ENCODE measurements at places on chromosomes 3 and 15.

GRCh38 chr3:150020527-150020926, 49.8 kb upstream of the PFN2 start:
- no peak for DNase-seq

DNA sequence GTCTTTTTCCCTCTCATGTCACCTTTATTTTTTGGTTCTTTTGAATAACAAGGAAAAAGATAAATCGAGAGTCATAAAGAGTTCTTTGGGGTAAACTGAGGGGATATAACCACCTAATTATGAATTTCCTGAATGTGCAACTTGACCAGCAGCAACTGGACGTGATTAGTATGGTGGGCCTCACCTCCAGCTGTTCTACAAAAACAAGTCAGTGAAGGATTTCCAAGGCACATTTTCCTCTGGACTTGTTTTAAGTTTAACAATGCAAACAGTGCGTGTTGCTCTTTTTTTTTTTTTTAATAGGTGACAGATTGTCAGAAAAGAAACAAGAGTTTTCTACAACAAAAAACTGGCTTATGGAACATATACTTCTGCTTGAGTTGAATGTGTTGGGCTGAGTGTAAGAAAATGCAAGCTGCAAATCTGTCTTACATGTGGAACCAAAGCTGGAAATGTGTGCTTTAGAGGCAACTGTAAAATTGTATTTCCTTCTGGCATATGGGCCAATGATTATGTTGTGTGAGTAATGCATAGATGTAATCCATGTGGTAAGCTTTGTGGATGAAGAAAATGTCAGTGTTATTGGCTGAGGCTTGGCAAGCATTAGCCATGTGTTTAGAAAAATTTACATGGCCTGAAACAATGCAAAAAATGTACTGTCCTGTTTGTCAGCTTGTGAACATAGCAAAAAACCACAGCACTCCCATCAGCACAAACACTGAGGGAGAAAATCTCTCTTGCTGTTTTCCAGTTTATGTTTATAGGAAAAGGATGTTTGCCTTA, 44.5 kb upstream of the FNDC3B start:
- no peak for DNase-seq

- DNase-seq, result no peak
These were observed 86.6 kb downstream of the MSL2 start for GRCh38 chr3:136109499-136109898.

GRCh38 chr3:172038798-172039435, 461 bp upstream of the FNDC3B start:
- no peak for DNase-seq

DNA sequence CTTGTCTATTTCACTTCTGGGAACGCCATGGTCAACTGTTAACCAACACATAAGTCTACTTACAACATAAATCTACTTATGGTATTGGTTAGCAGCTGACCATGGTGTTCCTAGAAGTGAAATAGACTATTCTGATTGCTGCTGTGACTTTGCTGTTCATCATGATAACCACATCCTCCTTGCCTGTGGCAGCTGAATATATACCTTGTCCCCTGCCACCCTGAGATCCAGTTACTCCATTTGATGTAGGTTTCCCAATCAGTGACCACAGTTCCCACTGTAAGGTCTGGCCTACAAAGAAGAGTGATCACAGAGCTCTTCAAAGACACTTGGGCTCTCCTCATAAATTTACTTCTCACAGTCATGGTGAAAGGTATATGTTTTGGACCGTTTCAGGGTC, 66.8 kb upstream of the ALDH1A3 start:
- DNase-seq, result no peak

DNA sequence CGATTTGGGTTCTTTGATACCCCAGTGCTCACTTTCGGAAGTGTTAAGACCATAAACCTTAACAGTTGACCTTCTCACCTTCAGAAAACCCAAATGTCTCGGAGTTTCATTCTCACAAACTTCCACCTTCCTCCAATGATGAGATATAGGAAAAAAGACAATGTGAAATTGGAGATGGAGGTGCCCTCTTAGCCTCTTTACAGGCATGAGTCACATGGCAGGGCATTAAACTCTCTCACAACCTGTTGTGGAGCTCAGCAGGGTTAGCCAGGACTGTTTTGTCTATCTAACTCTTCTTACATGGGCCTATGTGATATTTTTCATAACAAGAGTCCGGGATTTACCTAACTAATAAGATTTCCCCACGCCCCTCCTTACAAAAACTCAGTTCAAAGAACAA, 10.7 kb downstream of the AGTR1 start:
- no peak for DNase-seq

GRCh38 chr3:72728329-72728889, 119.8 kb downstream of the SHQ1 start:
- DNase-seq, result no peak

DNA sequence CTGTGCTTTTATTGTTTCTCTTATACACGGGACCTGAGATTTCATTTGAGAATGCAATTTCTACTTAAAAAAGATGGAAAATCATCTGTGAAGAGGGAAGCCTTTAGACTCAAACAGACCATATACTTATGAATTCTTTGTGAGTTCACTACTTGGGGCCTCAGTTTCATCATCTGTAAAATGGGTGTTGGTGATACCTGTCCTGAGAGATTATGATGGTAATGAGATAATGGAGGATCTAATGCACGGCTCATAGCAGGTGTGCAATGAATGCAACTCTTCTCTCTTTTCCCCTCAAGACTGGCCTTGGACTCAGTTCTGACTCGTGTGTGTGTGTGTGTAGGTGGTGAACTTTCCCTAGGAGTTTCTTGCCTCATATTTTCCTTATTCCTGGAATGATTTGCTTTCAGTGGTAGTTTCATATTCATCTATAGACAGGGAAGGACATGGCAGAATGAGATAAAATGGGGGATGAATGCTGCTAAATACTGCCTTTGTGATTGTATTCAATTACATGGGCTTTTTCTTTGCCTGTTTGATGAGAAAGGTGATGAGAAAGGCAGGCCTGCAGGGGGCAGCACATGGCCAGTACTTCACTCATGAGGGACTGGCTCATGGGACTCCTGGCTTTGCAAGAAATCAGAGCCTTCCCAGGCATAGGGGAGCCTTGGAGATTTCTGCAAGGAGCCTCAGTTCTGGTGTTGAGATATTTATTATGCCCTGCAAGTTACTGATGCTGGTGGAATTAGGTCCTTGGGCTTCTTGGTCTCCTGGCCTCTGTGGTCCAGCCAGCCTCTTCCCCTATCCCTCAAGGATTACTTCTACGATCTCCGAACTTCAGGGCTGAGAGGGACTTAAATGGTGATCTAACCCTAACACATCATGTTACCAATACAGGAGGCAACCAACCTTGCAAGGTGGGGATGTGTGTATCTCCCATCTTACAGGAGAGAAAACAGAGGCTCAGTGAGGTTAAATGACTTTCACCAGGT, 70.7 kb downstream of the RPLP1 start:
- peak; percentile 42 for DNase-seq

DNA sequence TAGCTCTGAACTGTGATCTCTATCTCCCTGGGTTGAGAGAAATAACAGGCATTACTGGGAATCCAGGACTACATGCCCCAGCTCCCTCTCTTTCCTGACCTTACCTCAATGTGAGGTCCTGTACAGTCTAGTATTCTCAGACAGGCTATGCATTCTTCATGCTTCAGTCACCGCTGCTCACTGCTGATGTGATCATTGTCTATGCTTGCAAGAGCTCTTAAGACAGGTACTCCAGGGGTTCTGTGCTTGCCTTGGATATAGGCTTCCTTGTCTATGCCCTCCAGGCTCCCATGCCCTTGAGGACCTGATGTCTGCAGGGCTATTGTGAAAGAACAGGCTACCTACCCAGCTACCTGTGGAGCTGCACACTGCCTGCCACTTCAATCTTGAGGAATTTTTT, 183.6 kb downstream of the MBNL1 start:
- no peak for DNase-seq

DNA sequence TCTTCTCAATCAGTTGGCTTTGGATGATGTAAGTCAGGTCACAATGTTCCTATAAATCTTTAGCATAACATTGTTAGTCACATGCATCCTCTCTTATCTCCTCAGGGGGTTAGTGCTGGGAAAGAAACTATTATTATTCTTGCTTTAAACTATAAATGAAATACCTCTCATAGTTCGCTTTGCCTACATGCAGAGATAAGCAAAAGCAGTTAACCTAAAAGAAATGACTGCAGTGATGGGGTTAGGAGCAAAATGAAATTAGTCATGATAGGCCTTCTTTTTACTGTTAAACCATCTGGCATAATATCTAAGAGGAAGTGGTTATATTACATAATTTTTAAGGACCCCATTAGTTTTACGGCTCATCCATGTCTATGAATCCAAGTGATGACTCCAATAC, 91.7 kb upstream of the IGSF10 start:
- no peak for DNase-seq

DNA sequence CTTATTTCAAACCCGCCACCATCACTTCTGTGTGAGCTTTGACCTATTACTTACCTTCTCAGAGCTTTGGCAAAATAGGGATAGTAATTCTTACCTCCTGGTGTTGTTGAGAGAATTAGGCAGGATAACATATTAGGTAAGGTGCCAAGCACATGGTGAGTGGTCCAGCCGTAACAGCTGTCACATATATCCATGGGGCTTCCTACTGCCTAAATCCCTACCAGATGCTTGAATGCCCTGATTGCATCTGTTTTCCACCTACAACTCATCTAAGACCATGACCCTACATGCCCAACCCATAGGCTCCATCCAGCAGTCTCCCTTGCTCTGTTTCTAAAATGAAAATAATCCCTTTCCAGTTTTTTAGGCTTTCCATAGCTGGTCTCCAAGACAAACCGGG, 162.3 kb upstream of the NR2E3 start:
- DNase-seq, result no peak

DNA sequence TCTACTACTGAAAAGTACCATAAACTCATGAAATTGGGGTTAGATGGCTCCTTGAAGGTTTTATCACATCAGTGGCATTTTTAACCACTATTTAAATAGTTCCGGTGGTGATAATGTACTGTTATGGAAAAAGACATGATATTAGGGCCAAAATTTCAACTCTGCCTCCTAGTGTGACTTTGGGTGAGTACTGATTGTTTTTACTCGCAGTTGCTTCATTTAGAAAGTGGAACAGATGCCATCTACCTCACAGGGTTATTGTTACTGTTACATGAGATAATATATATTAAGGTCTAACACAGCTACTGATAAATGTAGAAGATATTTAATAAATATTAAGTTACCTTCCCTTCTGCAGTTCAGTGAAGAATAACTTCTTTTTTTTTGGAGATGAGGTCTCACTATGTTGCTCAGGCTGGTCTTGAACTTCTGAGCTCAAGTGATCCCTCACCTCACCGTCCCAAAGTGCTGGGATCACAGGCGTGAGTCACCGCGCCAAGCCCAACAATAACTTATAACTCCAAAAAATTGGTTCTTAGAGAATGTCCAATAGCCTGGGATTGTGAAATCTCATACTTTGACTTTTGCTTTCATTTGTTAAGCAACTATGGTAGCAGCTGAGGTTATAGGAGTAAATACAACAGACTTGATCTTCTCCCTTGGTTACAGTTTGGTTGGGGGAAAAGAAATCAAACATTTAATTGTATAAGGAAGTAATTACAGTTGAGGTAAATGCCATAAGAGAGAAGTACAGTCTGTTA, 48.3 kb downstream of the MEF2A start:
- no peak for DNase-seq

DNA sequence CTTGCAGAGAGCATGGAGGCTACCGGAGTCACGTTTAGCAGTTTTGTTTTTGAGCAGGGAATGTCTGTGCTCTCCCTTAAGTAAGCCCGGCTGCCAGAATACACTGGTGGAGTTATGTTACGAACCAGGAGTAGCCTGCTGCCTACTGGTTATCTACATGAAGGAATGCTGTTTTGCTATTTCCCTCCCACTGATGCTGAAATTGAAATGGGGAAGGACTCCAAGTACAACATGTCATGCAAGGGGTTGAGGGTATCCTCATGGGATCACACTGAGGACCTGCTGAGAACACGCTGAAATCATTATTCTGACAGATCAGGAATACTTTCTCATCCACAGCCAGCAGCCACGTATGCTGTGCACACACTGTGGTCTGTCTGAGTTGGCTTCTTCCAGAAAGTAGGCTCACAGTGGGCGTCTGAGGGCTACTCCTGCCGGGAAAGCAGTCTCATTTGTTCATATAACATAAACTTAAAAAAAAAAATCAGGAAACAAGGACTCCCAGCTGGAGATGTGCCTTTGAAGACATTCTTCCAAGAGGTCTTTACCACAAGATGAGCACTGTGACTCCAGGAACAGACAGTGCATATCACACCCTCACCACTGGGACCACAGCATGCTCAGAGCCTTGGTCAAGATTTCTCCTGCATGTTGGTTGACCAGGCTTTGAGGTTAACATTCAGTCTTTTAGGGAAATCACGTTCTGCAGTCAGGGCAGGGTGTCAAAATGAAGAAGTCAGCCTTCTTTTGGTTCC, 300.4 kb upstream of the RASGRP1 start:
- no peak for DNase-seq

GRCh38 chr3:158742871-158743663, 10.8 kb upstream of the RARRES1 start:
- no peak for DNase-seq

DNA sequence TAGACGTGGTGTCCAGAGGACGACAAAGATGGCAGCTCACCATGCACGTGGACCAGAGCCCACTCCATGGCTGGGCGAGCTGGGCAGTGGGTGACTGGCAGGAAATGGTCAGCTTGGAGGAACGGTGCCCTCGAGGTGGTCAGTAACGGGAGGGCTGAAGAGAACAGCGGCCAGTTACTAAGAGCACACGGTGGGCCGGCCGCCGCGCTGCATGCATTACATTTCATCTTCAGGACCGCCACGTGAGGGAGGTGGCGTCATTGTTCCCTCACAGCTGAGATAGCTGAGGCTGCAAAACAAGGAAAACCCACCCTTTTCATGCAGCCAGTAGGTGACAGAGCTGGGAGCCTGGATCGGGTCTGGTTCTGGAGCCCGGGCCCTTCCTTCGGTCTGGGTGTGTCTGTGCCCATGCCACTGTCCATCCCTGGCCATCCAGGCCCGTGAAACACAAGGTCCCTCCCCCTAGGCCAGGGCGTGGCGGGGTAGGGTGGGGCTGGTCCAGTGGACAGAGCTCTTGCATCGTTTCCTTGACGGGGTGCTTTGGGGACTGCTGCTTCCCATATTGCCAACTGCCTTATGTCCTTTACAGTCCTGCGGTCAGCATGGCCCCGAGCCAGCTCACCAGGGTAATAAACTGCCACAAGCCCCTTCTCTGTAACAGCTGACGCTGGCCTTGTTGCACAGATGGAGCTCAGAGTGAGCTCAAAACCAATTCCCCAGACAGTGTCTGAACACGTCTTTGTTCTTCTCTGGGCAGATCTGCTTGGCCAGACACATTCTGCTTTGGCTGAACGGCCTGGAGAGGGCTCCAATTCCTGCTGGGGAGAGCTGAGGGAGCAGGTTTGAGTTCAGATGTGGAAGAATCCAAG, 51.8 kb downstream of the RGMA start:
- DNase-seq, result no peak

- no peak for DNase-seq
These were observed 43.2 kb downstream of the KNL1 start for GRCh38 chr15:40637221-40637745.
